GM04503 (cell line): ENCODE measurements at places on chromosomes 13 and 19.

- DNase-seq: no peak
Measured at GRCh38 chr13:98582947-98583346, 6.0 kb upstream of the STK24 start.

DNA sequence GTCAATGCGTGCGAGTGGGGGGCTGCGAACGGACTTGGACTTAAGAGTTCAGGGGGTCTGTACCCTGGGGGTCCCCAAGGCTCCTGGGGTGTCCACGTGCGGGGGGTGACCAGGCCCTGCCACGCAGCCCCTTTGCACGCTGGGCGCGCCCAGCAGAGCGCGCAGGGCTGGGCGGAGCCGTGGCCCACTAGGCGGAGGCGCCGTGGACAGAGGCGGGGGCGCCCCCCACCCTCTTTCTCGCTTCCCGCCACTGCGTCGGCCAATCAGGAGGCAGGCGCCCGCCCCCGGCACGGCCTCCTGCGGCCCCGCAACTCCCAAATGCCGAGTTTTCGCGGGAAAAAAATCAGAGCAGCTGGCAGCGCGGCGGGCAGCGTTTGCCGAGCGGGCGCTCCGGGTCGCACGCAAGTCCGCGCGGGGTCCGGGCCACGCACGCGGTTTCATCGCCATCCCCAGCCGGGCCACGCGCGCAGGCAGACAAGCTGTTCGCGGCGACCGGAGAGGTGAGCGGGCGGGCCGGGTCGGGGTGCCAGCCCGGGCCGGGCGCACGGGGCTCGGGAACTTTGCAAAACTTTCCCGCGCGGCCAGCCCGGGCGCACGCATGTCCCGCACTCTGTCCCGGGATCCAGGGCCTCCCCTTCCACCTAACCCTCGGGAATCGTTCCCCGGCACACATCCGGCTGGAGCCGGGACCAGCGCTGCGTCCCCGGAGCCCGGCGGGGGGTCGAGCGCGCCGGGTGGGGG, at the start of gene UHRF1:
UHRF1 (plus strand) TSS at position 346 of the 741 bp plus-strand sequence. CDS start 1,385 bp downstream, outside the sequence.
- no peak for DNase-seq

GRCh38 chr19:3368441-3368795, 2.0 kb downstream of the NFIC start:
- DNase-seq: no peak

DNA sequence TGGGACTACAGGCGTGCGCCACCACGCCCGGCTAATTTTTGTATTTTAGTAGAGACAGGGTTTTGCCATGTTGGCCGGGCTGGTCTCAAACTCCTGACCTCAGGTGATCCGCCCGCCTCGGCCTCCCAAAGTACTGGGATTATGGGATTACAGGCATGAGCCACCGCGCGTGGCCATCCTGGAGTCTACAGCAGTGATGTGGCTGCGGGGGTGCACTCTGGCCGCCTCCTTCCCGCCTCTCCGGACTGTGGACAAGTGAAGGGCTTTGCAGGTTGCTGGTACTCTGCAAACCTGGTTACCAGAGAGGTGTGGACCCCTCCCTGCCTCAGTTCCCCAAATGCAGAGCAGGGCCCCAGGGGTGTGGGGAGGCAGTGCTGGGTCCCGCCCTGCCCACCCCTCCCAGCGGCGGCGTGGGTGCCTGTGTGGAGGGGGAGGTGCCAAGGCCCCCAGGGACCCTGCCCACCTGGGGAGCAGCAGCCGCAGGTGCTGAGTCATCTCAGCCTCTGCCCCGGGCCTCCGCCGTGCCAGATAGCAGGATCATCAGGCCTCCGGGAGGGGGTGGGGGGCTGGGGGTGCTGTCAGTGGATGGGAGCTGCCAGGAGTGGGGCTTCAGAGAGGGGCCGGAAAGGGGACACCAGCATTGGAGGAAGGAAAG, 23.1 kb downstream of the ARID3A start:
- no peak for DNase-seq

DNA sequence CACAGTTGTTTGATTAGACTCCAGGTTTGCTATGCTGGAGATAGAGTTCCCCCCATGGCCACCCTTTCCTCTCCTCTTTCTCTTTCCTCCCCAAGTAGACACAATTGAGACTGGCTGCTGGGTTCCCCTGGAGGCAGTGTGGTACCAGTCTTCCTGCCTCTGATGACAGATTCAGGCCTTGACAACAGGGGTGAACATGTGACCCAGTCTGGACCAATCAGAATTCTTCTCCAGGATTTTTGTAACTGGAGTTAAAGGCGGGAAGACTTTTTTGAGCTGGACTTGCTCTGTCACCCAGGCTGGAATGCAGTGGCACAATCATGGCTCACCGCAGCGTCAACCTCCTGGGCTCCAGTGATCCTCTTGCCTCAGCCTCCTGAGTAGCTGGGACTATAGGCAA, 48.7 kb downstream of the CCNE1 start:
- no peak for DNase-seq

DNA sequence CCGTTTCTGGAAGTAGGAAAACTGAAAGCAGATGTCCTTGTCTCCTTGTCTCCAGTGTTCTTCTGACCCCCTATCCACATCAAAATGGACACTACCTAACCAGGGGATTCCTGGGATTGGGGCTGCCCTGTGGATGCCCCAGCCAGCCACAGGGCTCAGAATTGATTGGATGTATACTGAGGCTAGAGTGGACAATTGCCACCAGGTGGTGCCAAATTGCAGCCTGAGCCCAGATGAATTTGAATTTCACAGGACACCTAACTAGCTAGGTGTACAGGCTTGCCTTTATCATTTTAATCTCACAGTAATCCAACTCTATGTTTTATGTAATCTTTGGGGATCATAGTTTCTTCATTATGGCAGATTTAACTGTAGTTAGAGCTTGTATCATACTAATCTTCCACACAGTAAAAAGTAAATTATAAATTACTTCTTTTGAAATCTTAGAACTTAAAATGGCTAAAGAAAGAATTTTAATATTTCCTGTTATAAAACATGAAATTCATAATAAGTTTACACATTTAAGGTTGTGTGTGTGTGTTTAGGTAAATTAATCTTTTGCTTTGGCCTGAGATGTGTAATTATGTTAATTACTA, 58.0 kb downstream of the PIBF1 start:
- no peak for DNase-seq

- no peak for DNase-seq
Measured at GRCh38 chr13:45015300-45015699, 26.0 kb downstream of the GPALPP1 start.

GRCh38 chr19:5074407-5074806, 105.5 kb downstream of the KDM4B start:
- DNase-seq: no peak

- DNase-seq: no peak
Measured at GRCh38 chr13:114029866-114030625, 56.2 kb upstream of the C13orf46 start.

GRCh38 chr19:6459262-6460098, at the start of gene SLC25A23:
SLC25A23 (minus strand) TSS chr19:6459792; CDS start chr19:6459628, 164 bp downstream.
- peak; percentile 4 for DNase-seq

- no peak for DNase-seq
Measured at GRCh38 chr13:24050796-24051715, 109.5 kb upstream of the SPATA13 start.

- no peak for DNase-seq
Measured at GRCh38 chr13:109369353-109370052, 416.9 kb downstream of the IRS2 start.

GRCh38 chr13:100396776-100397175, 191.8 kb downstream of the GGACT start:
- DNase-seq: no peak

- DNase-seq: peak; percentile 1
Measured at GRCh38 chr19:15779756-15780476, 7.5 kb upstream of the OR10H5 start.

GRCh38 chr13:83929157-83929556, 46.9 kb upstream of the SLITRK1 start:
- no peak for DNase-seq

- DNase-seq: no peak
Measured at GRCh38 chr19:28242317-28242927, 970.5 kb downstream of the UQCRFS1 start.

GRCh38 chr19:5055457-5055776, 86.5 kb downstream of the KDM4B start:
- DNase-seq: no peak

- DNase-seq: peak; percentile 27
Measured at GRCh38 chr19:43619262-43620060, at the start of gene ZNF428. ZNF428 (minus strand) TSS chr19:43619629; CDS start chr19:43614304, 5,325 bp downstream.

- DNase-seq: no peak
Measured at GRCh38 chr13:27403727-27404385, 20.6 kb upstream of the GTF3A start.

DNA sequence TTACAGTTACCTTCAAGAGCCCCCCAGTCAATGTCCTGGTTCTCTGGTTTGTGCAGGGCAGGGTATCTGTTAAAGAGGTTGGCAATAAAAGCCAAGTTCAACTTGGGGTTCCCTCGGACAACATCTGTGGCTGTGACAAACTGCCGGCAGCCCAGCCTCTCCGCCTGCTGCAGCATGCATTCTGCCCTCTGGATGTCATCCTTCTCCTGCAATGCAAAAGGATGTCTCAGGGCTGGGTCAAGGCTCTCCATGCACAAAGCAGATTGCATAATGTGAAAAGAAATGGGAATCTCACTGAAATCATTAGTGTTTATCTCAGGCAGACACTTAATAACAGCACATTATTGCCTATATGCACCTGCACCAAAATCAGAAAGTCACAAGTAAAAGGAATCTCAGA, 35.1 kb downstream of the LCP1 start:
- DNase-seq: no peak

GRCh38 chr19:4279267-4279529, 132 bp downstream of the SHD start:
- DNase-seq: no peak

DNA sequence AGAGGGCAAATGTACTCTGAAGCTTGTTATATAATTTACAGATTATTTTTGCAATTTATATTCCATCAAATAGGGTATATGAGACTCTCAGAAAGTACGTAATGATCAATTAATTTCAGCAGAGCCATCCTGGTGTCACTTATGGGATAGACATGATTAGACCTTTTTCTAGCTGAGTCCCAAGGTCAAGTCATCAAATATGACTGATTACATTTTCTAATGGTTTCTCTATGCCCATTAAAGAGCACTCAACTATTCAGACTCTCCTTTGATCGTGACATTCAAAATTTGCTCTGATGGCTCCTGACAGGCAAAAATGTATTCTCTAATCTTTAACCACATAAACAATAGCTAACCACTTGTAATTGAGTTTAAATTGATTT, 469.2 kb downstream of the COG6 start:
- no peak for DNase-seq

DNA sequence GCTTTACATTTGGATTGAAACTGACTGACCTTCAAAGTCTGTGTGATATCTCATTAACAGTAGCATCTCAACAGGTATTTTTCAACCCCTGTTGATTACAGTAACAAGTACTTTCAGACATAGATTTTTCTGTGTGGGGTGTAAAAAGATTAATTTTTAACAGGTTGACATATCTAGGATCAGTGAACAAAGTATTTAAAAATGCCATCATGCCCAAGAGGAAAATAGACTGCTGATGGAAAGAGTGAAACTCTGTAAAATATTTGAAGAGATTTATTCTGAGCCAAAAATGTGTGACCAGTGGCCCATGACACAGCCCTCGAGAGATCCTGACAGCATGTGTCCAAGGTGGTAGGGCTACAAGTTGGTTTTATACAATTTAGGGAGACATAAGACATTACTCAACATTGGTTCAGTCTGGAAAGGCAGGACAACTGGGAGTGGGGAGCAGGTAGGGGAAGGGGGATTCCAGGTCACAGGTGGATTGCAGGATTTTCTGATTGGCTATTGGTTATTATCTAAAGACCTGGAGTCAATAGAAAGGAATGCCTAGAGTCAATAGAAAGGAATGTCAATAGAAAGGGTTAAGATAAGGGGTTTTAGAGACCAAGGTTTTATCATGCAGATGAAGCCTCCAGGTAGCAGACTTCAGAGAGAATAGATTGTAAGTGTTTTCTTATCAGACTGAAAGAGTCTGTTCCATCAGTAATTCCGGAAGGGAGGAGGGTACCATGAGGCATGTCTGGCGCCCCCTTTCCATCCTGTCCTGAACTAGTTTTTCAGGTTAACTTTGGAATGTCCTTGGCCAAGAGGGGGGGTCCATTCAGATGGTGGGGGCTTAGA, 29.1 kb downstream of the TNFRSF19 start:
- DNase-seq: no peak

DNA sequence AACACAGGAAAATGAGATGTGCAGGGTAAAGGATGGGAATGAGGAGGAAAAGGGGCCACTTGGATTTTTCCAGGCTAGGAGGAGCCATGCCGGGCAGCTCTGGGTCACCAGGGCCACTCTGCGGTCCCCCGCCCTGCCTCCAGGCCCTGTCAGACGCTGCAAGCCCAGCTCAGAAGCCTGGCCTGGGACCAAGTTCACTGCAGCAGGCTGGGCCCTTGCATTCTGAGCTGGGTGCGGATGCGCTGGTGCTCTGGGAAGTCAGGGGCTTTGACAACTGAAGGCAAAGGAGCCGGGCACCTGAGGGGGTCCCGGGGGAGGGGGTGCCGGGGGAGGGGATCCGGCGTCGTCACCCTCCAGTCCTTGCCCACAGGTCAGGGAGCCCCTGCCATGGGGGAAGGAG, 77.5 kb downstream of the WTIP start:
- no peak for DNase-seq

GRCh38 chr13:48595431-48596429, 58.0 kb upstream of the CYSLTR2 start:
- DNase-seq: no peak

- no peak for DNase-seq
Measured at GRCh38 chr19:47572635-47573034, 313 bp downstream of the ZNF541 start.

DNA sequence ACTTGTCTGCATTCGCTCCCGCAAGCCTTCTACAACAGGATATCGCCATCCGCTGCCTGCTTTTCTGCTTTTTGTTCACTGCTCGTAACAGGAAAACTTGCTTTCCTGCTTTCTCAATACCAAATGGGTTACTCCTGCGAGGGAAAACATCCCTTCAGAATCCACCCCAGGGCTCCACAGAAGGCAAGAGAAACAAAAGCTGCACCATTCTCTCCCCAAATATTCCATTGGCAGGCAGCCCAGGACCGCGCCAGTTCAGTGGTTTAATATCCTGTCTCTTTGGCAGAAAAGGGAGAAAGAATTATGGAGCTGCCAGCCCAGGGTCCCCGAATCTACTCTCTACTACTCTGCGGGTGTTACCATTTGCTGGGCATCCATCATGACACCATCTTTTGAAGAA, 84.7 kb upstream of the DOCK9 start:
- no peak for DNase-seq

DNA sequence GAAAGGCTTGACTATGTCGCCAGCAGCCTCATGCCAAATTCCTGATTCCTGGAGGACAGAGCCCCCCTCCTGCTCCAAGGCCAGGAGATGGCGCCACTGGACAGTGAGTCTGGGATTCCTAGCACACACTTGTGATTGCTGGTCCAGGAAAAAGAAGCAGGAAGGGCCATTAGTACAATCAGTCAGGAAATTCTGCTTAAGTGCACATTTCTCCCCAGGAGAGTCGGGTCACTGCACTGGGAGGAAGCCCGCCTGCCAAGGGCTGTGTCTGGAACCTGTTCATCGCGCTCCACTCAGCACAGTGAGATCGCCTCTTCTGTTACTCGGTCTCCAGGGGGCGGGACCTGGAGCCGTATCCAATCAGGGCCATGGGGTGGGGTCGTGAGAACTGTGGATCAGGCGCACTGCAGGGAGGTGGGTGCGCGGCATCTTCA, 65.1 kb downstream of the ZNF823 start:
- DNase-seq: no peak

GRCh38 chr13:100234524-100235136, 145.7 kb downstream of the PCCA start:
- DNase-seq: no peak

GRCh38 chr13:89402211-89402610, 1731.0 kb downstream of the SLITRK5 start:
- no peak for DNase-seq

GRCh38 chr13:94335761-94336526, 143.5 kb downstream of the DCT start:
- no peak for DNase-seq
